NCI-H748 treated with DMSO at 0.1 percent for 48 hours (cell line): ENCODE measurements at places on chromosomes 12 and 14.

DNA sequence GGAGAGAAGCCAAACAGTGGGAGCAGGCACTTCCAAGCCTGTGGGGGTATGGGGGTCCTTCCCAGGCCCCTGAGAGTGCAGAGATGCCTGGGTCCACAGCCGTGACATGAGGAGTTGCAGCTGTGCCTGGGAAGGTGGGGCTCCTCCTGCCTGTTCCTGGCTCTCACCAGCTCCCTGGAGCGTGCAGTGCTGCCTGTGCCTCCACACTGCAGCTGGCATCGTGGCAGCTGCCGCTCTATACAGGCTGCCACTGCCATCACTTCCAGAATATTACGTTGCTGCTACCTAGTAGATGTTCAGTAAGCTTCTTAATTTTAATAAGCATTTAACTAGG is 223.7 kb downstream of the KCNC2 start:
- no peak for DNase-seq

- DNase-seq, result no peak
These were observed 400.7 kb downstream of the DAD1 start for GRCh38 chr14:22188318-22188717.

DNA sequence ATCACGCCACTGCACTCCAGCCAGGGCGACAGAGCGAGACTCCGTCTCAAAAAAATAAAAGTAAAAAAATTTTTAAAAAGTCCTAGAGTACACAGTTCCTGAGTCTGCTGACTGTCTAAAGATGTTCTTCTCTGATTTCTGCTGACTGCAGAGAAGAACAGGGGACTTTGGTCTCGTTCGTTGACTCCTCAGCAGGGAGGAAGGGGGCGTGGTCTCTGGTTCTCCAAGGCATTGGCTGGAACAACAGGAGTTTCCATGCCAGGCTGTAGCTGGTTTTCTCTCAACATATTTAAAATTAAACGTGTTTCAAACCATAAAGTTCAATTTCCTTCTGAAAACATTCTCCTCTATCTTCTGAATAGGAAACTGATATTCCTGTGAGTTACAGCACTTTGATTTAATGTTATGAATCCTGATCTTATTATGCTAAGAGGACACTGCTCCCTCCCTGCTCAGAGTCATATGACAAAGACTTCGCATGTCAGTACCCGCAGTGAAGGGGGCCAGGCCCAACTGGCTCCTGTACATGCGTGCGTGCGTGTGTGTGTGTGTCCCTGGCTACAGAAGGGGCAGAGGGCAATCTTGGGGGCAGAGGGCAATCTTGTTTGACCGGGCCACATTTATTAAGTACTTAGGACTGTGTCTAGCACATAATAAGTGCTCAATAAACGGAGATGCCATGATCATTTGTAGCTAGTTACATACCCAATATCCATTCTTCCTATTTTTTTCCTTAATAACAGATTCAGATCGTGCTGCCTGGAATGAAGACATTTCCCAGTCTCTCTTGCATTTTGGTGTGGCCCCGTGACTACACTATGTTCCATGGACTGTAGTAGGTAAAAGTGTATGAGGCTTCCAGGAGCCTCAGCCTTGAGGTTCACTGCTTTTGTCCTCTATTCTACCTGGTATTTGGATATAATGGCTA is 16.5 kb upstream of the HNF1A start:
- no peak for DNase-seq

GRCh38 chr12:34218193-34219045 is 196.1 kb downstream of the ALG10 start:
- peak; percentile 92 for DNase-seq

- no peak for DNase-seq
These were observed 133.7 kb downstream of the PRIMA1 start for GRCh38 chr14:93654599-93654998.

DNA sequence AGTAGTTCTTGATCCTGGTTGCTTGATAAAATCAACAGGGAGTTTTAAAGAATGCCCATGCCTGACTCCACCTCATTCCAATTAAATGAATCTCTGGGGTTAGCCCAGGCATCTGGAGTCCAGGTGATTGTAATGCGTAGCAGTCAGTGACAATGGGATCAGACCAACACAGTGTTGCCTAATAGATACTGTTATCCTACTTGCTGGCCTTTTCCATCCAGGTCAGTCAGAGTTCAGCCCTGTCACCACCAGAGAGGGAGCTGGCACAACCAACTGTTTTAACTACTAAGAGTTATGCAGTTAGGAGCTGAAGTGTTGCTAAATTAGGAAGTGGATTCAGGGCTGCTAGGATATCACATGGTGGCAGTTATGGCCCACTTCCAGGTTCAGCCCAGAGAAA is 107.1 kb downstream of the GPR135 start:
- DNase-seq, result no peak

DNA sequence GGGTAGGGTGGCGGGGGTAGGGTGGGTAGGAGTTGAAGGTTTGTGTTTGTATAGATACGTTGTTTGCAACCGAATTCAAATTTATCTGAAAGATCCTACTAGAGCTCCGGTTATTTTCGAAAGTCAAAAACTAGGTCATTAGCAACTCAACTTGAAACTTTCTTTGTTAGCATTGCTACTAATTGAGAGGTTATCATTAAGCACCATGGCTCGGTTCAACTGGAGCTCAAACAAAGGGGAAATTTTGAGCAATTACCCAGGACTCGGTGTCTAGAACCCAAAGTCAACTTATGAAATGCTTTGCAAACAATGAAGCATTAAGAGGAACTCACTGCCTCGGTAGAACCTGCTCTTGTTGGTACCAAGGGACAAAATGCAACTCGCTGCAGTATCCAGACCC is 207.7 kb downstream of the BCAT1 start:
- DNase-seq, result no peak

DNA sequence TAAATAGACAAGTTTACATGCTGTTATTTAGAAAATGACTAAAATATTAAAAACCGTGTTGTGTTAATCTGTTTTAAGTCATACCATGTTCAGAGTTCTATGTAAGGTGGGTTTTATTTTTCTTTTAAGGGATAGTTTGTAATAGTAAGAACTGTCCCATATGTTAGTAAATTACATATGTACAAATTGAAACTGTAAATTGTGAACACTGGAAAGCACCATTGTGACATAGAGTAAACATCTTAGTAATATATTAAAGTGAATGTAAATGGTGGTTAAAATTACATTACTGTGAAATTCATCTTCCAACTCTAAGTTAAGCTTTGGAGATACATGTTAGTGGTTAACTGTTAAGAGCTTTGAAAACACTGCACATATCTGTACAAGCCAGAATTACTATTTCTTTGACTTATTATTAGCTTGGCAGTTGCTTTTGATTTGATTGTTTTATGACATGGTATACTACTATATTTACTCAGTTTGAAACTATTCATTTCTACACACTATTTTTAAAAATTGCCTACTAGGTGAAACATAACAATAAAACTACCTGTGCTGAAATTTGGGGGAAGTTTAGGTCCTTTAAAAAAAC is 27.4 kb upstream of the DIP2B start:
- no peak for DNase-seq

GRCh38 chr12:54294953-54295566 is 5.8 kb downstream of the NFE2 start:
- DNase-seq, result no peak

DNA sequence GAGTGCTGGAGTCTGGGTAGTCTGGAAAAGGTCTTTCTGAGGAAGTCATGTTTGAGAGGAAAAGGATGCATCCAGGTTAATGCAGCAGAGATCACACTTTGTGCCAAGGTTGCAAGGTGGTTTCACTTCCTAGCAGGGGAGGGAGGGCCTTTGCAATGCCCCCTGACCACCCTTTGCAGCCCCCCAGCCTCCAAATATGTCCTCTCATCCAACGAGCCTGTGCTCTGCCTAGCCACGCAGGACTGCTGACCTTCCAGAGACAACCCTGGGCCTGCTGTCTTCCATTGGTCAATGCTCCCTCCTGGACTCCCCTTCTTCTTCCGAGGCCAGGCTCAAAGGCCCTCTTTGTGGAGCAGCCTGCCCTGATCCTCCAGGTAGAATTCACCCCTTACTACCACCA is 47.3 kb upstream of the TUNAR start:
- DNase-seq, result no peak

- no peak for DNase-seq
These were observed 70.5 kb upstream of the CPSF6 start for GRCh38 chr12:69168828-69169227.

DNA sequence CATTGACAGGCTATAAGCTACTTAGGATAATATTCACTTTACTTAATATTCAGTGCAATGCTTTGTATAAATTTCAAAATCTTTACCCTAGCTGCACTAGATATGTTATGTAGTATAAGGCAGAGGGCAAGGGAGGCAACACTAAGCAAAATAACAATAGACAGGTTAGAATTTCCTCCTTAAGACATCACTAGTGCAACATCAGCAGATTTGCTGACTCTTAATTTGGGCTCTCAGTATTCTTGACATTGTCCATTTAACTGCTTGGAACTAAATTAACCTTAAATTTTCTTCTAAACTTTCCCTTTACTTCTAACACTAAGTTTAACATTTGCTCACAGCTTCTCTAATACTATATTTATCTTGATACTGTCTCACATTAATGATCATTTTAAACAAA is 273.9 kb downstream of the DIO2 start:
- DNase-seq, result no peak
